ENCODE measurements at places on chromosomes 6 and 20. TPM values are rescaled to one million over a fixed set of nuclear protein-coding genes. Genes with fewer than 3 reads are reported as not detected.

The LAMA5 gene
- 1.2 TPM for total RNA-seq

The GNAS-AS1 gene
- 0.10 TPM for total RNA-seq

The NKX2-2 gene
- not detected for total RNA-seq

The THBS2 gene
- total RNA-seq = under 0.01 TPM

The RAET1L gene
- 0.10 TPM for total RNA-seq

The SRMS gene
- total RNA-seq = not detected

The GCNT2 gene
- 6.8 TPM for total RNA-seq

The OR2B3 gene
- not detected for total RNA-seq

The PARD6B gene
- total RNA-seq = 4.3 TPM

The SYS1 gene
- total RNA-seq = 63.8 TPM

The CD24 gene
- total RNA-seq = 2.4 TPM

The CLIC5 gene
- 0.52 TPM for total RNA-seq

The HLA-B gene
- total RNA-seq = 3,997 TPM

The SIRPB2 gene
- 8.8 TPM for total RNA-seq

The CCN6 gene
- not detected for total RNA-seq
